ENCODE measurements at places on chromosomes 1 and 21.

DNA sequence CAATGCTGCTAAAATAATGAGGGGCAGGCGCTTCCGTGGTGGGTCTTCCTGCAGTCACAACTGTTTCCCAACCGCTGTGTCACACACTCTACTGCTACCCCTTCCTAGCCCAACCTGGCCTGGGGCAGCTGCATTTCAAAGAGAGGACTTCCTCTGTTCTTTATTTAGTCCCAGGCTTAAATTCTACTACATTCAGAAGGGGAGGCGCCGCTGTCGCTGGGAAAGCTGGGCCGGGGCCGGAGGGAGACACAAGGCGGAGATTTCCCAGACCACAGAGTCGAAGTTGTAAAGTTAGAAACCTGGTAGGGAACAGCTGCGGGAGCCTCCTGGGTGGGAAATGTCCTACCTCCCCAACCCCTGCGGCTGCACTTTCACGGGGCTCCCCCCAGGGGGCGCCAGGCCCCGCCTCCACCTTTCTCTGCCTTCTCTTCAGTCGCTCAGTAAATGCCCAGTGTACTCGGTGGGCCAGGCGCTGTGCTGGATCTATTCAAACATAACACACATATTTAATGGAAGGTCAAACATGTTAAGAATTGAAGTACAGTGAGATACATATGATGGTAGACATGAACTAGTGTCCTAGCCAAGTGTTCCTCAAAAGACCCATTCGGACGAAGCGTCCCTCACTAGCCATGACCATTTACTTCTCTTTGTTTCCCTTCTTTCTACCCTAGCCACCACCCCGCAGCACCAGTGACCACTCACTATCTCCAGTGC lies 23.1 kb downstream of the DYRK3 start:
- no peak for DNase-seq

DNA sequence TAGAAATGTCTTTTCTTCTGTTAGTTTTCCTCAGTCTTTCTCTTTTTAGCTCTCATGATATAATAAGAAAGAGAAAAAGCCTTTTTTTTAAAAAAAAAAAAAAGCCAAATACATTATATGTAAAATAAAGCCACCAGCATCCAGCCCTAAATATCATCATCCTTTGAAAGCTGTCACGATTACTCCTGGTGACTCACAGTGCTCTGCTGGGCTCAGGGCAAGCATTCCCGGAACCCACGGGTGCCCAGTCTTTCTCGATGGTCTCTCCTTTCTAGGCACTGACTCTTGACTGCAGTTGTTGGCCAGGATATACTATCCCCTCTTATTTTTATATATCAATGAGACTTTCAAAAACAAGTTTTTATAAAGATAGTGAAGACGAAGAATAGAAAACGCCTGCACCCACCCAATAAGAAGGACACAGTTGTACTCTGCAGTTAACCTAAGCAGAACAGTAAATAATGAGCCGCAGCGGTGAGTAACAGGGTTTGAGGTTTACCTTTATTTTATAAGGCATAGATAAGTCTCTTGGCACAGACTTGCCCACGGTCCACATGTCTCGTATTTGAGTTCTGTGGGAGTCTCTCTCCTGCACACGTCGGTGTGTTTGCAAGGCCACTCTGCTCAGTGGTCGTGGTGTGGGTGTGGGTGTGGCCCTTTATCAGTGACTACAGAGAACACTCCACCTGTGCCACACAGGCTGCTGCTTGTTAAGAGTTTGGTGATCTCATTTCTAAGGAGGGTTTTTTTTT lies 15.7 kb upstream of the MX2 start:
- no peak for DNase-seq

DNA sequence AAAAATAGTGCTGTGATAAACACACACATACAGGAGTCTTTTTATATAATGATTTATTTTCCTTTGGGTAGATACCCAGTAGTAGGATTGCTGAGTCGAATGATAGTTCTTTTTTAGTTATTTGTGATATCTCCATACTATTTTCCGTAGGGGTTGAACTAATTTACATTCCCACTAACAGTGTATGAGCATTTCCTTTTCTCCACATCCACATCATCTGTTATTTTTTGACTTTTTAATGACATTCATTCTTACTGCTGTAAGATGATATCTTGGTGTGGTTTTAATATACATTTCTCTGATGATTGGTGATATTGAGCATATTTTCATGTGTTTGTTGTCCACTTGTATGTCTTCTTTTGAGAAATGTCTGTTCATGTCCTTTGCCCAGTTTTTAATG lies 78.3 kb downstream of the NIBAN1 start:
- DNase-seq = no peak

DNA sequence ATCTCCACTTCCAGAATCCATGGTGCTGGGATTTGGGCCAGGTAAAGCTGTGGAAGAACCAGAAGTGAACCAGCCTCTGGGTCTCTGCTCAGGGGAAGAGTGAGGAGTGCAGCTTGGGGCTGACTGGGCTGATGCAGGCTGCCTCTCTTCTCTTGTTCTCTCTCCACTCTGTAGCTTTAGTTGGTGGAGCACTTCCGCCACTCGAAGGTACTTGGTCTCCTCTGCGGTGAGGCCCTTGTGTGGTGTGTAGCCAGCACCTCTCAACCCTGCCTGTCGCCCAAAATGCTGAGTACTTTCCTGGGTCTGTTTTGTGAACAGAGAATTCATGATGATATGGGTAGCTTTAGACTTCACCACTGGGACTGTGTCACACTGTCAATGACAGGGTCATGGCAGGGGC lies 63.2 kb downstream of the URB2 start:
- DNase-seq = no peak

- no peak for DNase-seq
Measured at GRCh38 chr1:5585256-5585655, 407.0 kb downstream of the NPHP4 start.

- no peak for DNase-seq
Measured at GRCh38 chr1:107689159-107689558, 275.8 kb downstream of the VAV3 start.

GRCh38 chr21:42366292-42367010 lies at the start of gene TFF1:
TFF1 (minus strand) TSS chr21:42366535; CDS start chr21:42366495, 40 bp downstream.
- DNase-seq = no peak

- DNase-seq = no peak
Measured at GRCh38 chr21:31459457-31459856, 115.4 kb upstream of the TIAM1 start.

- DNase-seq = no peak
Measured at GRCh38 chr1:220914283-220915116, 35.3 kb downstream of the HLX start.

DNA sequence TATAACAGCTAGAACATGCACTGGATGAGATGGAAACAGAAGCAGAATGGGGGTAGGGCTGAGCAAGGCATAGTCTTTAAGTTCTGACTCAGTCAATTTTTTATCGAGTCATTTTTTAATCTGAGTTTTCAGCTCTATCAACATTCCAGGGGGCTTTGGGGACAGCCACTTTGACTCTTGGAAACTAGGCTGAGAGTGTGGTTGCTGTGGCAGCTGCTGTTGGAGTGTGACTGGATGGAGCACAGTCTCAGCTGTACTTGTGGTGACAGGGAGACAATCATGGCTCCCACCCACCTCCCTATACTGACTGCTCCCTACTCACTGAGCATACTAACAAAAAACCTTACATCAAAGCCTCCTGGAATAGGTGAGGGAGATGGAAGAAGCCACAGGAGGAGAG lies 25.0 kb downstream of the GJA5 start:
- no peak for DNase-seq

DNA sequence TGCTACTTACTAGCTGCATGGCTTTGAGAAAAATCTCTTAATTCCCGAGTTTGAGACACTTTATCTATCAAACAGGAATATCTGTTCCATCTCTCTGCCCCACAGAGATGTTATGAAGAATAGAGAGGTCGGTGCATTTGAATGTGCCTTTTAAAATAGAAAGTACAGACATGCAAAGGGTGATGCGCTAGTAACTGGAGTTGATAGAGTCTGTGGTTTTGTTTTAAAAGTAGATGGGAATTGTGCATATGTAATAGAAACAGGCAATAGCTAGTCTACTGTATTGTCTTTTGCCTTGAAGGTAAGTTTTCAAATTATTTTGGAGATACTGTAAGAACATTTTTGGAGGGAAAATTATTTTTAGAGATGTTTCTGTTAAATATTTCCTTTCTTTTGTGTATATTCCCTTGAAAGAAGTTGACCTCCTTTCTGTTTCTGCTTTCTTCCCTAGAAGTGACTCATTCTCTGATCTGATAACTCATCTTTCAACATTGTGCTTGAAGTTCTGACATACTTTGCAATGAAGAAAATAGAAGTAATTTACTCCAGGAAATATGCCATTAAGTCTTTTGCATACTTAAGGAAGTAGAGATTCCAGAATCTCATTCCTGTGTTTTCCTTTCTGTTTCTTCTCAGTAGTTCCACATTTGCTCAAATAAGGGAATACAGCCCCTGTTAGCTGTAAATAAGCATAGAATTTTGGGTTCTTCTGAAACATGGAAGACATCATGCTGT lies 151.6 kb downstream of the SDCCAG8 start:
- peak; percentile 41 for DNase-seq

- DNase-seq = no peak
Measured at GRCh38 chr1:155236451-155236850, 18.8 kb downstream of the ENTREP3 start.

DNA sequence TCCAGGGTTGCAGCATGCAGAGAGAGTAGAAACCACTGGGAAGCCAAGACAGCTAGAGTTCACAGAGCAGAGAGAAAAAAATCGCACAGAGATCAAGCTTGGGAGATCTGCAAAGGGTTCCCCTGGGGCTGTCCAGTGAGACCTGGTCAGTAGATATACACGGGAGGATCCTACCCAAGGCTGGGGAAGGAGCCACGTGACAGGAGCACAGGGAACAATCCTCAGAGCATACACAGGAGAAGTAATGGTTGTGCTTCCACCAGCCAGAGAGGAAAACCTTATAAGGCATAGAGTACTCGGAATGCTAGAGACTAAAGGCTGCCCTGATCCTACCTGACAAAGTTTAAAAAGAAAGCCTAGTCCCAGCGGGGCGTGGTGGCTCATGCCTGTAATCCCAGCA lies 53.9 kb downstream of the GABPA start:
- DNase-seq = no peak

DNA sequence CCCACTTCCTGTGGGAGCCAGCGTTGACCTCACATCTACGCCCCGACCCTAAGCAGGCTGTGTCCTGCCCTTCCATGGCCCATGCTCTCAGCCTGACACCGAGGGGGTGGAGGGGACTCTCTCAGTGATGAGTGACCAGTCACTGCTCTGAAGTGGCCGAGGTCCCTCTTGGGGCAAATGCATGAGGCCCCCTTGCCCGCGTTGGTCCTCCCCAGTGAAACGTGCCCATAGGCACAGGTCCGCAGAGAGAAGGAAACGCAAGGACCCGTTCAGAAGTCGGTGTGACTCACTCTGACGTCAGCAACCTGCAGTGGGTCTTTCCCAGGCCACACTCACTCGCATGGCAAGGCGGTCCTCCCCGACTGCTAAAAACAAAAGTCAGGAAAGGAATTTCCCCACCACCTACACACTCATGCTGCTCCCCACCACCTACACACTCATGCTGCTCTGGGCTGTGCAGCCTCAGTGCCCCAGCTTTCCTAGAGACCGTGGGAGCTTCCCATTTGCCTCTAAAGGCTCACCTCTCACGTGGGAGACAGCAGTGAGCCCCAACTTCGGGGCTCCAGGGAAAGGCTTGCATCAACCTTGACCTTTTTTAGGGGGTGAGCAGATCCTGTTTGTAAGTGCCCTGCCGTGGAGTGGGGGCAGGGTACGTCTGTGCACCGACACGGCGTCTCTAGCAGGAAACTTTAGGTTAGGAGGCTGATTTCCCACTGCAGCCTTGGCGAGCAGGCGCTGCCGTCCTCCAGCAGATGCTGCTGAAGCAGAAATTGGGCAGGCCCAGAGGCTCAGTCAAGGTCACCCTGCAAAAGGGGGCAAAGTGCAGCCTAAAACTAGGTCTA lies 11.4 kb downstream of the UBASH3A start:
- peak; percentile 88 for DNase-seq

- DNase-seq = no peak
Measured at GRCh38 chr1:110581682-110582145, 24.4 kb downstream of the KCNA2 start.

DNA sequence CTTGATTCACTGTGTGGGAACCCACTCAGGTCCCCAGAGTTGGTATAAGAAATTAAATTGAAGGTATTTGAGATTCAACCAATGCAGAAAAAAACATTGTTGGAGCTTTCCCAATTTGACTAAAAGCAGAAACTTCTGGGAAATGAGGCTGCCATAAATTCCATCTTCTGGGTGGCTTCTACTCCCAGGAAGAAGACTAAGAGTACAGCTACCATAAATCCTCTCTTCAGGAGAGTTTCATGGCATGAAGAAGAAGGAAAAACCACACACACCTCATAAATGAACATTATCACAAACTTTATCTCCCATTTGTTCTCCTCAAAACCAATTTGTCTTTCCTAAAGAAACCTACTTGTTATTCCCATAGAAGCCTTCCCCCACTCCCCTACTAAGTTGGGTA lies 283.9 kb downstream of the DPYD start:
- DNase-seq = no peak

GRCh38 chr1:8627728-8628127 lies 189.7 kb downstream of the RERE start:
- DNase-seq = no peak

DNA sequence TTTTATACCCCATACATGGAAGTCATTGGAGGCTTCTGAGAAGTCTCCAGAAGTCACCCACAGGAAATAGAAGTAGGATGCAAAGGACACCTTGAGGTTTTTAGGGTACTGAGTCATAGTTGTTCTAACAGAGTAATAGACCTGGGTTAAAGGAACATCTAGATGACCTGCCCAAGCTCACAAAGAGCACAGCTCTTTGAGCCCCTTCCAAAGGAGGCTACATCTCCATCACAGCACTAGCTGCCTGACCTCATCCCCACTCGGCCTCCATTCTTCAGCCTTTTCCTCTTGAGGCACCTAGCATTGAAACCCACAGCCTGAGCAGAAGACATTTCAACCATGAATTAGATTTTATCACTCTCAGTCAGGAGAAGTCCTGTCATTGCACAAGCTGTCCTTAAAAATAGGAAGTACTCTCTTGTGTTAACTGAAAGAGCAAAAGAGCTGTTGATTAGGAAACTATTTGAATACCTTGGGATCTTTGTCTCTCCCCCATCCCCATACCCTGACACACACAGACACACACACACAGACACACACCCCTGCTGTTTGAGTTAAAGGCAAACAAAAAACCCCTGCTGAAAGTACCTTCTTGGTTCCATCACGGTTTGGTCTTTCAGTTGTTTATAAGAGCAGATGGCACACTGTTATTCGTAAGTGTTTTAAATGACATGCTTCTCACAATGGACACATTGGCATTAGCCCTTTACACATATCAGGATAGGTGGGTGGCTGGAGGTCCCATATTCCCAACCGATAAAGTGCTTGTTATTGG lies 22.2 kb downstream of the MKNK1 start:
- DNase-seq = no peak
